ENCODE measurements at places on chromosomes 5 and 9.

DNA sequence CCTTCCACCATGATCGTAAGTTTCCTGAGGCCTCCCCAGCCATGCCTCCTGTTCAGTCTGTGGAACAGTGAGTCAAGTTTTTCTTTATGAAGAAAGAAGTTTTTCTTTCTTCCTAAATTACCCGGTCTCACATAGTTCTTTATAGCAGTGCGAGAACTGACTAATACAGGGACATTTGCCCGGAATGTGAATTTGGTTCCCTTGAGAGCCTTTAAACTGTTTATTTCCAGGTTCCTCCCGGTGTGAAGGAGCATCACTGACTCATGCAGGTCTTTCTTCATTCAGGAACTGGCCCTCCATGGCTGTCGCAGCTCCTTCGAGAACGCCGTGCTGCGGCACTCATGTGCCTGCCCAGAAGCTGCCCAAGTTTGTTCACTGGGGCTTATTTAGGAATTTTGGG, 87.7 kb downstream of the PTCH1 start:
- no peak for DNase-seq

- peak; percentile 42 for DNase-seq
Observed at GRCh38 chr5:109656829-109657228, 32.9 kb upstream of the MAN2A1 start.

DNA sequence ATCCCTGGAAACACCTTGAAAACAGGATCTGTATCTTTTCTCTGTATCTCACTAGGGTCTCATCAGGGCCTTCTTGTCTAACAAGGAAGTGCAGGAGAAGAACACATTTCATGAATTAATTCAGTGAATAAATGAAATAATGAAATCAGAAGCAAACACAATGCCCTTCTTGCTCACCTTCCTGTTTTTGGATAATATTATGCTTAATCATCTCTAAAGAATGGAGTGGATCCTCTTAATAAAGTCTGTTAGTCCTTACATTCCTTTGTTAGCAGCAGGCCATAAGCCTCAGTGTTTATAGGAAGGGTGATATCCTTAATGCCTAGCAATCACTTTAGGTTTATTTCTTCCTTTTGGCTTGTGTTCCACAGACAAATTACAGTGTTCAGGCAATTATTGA, 837.1 kb upstream of the SEMA6A start:
- no peak for DNase-seq

DNA sequence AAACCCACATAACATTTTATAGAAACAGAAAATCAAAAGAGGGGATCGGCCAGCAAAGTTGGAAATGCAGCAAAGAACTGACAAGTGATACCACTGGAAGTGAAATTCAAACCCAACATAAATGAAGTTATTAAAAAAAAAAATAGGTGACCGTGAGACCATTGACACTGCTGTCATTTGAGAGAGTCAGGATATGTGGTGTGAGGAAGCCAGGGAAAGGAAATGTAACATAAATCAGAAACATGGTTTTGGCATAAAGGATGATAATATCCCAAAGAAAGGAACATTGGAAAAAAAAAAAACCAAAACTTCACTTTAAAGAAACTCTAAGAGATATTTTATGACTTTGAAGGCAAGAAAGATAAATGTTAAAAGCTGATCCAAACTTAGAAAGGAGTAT, 312.4 kb upstream of the PIK3R1 start:
- DNase-seq, result no peak

- DNase-seq, result no peak
Observed at GRCh38 chr9:4828761-4829160, 36.0 kb downstream of the RCL1 start.

DNA sequence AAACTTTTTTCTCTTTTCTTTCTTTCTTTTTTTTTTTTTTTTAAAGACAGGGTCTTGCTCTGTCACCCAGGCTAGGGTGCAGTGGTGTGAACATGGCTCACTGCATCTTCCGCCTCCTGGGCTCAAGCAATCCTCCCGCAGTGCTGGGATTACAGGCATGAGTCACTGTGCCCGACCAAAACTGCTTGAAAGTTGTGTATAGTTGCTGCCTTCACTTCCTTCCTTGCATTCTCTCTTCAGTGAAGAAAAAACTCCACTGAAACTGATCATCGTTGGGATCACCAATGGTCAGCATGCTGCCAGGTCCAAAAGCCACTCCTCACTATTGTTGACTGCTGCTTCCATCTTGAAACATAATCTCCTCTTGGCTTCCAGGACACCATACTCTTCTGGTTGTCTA, 66.6 kb upstream of the CTNNA1 start:
- DNase-seq, result no peak

DNA sequence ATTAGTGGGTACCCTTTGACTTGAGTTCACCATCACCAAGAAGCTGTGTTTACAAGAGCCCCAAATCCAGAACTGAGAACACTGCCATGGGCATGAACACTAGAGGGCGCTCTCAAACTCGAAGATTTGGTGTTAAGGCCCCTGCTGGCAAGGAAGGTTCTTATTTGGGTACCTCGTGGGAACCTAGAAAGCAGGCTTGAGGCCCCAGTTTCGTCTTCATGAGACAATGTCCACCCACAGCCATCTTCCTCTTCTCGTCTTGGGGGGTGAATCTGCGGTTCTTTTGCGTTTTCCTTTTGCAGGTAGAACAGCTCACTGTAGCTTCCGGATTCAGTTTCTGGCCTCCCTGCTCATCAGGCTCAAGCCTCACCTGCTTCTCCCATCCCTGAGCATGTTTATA, 184.0 kb downstream of the SEMA5A start:
- no peak for DNase-seq

- DNase-seq, result no peak
Observed at GRCh38 chr9:125694478-125694877, 12.5 kb downstream of the MAPKAP1 start.

DNA sequence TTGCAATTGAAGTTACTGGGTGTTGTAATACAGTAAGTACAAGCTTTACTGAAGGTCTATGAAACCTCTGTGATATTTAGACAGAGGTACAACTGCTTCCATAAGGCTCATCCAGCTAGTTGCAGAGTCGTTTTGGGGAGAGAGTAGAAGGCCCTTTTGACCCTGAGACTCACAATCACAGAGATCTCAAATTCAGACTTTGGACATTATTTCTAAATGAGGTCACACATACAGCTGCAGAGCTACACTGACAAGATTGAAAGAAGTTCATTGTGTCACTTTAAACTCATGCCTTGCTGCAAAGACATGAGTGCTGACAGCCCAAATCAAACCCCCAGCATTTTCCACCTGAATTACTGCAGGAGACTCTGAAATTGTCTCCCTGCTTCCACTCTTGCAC, 205.9 kb upstream of the TMEM161B start:
- DNase-seq, result no peak

DNA sequence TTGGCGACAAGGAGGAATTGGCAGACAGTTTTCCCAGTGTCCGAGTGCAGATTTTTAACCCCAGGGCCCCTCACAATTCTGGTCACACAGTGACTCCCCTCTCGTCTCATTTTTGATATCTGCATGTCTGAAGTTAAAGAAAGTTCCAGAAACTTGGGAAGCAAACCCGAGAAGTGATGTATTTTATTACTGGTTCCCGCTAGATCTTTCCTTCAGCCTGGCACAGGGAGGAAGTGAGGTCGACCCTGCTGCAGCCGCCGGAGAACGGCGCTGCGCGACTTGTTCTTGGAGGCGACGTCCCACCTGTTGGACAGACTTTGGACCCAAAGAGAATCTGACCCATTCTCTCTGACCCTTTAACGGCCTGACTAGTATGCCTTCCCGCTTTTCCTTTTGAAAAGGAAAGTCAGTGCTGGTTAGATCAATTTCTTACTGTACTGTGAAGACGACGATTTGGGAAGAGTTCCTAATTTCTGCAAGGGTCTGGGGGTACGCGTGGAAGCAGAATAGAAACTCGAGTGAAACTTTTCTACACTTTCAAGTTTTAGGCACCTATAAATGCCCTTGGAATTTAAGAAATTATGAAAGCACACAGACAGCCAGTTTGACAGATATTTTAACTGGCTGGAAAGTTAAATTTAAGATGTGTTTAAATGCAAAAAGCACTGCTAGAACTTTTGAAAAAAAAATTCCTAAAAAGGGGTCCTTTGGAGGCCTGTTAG, 744 bp downstream of the OTULIN start:
- DNase-seq, result no peak

GRCh38 chr9:106503759-106504158, 359.2 kb upstream of the ZNF462 start:
- no peak for DNase-seq

DNA sequence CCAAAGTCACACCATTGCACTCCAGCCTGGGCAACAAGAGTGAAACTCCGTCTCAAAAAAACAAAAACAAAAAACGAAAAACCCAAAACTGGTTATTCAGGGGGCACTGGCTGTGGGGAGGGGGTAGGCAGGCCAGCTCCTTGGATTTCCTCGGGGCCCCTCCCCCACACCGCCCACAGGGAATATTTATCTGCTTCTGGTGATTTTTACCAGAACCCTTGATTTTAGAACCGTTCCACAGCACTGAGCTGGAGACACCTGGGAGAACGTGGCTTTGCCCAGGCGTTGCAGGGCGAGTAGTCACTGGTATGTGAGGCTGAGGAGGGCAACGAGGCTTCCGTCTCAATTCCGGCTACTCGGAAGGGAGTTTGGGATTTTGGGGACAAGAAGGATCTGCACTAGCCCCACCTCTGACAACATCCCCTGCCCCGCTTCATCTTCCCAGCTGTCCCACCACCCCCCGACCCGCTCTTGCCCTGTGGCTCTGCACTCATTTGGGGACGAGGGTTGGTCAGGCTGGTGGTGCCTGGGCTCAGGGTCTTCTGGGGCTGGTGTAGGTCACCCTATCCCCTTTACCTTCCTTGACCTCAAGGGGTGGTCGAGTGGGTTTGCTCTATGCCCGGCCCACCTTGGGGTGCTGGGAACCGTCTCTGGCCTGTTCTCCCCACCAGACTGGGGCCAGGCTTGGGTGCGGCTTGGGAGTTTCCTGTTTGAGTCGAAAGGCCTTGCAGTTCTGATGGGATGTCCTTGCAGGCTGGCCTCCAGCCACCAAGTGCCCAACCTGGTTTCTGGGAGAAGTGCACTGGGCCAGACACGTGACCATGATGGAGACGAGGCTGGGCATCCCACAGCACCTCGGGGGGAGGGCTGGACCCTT, 3.5 kb downstream of the AHRR start:
- no peak for DNase-seq

- DNase-seq, result no peak
Observed at GRCh38 chr5:159332800-159333544, 2.7 kb upstream of the IL12B start.

DNA sequence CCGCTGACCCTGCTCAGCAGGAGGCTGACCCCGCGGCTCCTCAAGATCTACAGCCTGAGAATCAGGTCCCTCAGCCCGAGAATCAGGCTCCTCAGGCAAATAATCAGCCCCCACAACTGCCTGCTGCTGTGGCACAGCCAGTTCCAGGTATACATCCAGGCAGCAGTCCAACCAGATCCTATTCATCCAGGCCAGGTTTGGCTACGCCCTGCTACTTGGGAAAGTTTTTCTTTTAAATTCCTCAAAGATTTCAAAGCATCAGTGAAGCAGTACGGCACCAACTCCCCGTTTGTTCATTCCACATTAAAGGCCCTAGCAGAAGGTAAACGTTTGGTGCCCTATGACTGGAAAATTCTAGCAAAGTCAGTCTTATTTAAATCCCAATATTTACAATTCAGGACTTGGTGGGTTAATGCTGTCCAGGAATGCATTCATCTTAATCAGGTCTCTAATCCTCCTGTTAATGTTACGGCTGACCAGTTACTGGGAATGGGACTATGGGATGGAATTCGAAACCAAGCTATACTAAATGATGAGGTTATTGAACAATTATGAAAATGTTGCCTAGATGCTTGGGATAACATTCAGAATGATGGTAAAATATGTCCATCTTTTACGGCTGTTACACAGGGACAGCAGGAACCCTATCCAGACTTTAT, 102.3 kb downstream of the SYK start:
- DNase-seq, result no peak

- DNase-seq, result peak; percentile 47
Observed at GRCh38 chr9:128689293-128689774, 312 bp downstream of the SET start.

- DNase-seq, result no peak
Observed at GRCh38 chr5:132467287-132467984, 23.1 kb downstream of the IRF1 start.

DNA sequence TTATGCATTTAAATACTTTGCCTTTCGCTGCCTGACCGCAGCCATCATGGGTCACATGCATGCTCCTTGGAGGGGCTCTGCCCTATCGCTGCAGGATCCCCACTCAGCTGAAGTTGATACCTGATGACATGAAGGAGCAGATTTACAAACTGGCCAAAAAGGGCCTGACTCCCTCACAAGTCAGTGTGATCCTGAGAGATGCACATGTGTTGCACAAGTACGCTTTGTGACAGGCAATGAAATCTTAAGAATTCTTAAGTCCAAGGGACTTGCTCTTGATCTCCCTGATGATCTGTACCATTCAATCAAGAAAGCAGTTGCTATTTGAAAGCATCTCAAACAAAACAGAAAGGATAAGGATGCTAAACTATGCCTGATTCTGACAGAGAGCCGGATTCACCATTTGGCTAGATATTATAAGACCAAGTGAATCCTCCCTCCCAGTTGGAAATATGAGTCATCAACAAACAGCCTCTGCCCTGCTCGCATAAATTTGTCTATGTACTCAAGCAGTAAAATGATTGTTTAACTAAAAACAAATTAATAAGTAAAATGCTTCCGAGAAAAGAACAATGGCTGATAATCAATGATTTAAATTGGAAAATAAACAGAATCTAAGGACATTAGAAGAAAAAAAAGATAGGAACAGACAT, 41.6 kb upstream of the PPP2CA start:
- no peak for DNase-seq

DNA sequence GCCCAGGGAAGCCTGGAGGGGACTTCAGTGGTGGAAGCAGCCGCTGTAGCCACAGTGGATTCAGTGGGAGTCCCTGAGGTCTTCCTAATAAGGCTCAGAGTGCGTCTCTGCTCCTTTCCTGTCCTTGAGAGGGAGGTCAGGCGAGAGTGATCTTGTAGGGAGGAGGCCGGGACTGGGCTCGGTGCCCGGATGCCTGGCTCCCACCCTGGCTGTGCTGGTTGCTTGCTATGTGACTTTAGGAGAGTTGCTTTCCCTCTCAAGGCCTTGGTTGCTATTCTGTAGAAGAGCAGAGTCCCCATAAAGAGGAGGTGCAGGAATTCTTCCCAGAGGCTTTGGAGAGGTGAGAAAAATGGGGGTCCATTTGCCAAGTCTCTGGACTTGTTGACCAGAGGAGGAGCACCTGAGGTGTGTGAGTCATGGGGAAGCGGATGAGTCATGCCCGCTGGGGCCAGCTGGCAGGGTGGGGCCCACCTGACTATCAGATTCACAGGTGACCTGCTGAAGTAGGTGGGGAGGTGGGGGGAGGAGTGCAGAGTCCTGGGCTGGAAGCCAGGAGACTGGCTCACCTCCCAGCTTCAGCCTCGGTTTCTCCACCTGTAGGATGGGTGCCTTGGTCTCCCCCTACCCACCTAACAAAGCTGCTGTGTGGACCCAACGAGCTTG, 13.8 kb downstream of the GSN start:
- DNase-seq, result no peak

GRCh38 chr9:121852651-121853616, 201.5 kb downstream of the DAB2IP start:
- no peak for DNase-seq
